Activated CD4-positive, alpha-beta T cell treated with anti-CD3 and anti-CD28 coated beads, Interleukin-2, amount 50 U/mL, for 4 hours (primary cell): ENCODE measurements at places on chromosomes 7 and 10.

- no peak for DNase-seq
Measured at GRCh38 chr10:133391249-133391635, 2.7 kb upstream of the MTG1 start.

DNA sequence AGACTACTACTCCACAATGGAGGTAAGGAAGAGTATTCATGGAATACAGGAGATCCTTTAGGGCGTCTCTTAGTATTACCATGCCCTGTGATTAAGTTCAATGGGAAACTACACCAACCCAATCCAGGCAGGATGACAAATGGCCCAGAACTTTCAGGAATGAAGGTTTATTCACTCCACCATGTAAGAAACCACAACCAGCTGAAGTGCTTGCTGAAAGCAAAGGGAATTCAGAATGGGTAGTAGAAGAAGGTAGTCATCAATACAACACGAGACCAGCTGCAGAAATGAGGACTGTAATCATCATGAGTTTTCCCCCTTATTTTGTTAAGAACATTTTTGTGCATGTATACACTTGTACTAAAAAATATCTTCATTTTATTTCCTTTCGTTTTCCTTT, 76.6 kb downstream of the GPR37 start:
- DNase-seq: no peak

GRCh38 chr7:24916463-24917040, 63.4 kb downstream of the OSBPL3 start:
- DNase-seq: no peak

DNA sequence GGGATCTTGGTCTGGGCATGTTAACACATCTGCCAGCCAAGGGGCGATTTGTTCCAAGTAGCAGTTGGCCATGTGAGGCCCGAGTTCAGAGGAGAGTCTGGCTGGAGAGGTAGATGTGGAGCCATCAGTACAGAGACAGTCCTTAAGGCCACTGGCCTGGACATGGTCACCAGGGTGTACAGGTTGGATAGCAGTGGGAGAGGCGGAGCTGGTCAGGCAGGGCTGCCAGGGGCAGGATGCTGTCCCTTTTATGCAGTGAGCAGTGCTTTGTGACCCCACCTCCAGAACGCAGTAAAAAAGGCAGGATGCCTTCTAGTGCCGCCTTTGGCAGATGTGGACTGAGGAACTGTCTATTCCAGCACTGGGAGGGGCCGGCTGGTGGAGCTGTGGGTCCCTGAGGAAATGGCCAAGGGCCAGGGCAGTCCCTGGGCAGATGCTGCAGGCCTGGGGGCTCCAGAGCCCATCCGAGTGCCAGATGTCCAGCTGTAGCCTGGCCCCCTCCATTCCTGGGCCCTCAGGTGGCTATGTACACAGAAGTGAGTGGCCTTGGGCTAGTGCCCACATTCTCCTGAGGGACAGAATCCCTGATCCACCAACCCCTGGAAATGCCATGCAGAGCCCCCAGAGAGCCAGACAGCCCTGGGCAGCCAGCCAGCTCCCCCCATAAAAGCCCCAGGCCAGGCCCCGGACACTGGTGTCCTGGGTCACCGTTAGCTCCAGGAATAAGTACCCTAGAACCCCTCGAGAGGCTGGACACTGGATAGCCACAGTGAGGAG, 17.2 kb upstream of the MYL7 start:
- no peak for DNase-seq

DNA sequence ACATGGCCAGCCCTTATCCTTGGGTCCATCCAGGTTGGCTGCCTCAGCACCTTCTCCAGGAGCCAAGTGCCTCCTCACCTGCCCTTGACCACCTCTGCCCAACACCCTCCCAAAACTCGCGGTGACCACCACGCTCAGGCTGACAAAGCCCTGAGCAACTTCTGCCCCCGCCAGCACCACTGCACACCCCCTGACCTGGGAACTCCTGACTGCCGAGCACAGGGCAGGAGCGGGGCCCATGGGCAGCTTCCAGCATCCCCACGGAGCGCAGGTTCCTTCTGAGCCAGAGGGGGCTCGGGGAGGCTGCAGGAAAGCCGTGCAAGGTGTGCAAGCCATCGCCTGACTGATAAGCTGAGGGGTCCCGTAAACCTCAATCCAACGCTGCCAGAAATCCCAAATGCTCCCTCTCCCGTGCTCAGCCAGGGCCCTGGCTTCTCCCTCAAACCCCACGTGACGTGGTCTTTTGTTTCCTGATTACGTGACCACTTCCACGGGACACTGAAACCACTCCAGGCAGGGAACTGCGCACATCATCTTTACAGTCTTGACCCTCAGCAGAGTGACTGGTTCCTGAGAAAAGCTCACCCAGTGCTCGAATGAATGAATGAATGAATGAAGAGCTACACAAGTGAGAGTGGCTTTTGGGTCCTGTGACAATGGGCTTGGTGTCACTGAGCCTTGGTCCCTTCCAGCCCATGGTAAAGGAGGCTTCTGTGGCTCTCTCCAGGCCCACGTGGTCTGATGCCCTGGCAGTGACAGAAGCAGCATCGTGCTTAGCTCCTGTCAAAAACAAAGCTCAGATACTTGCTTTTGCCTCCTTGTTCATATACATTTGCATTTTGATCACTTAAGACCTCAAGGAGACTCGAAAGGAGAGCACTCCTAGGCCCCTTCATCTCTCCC, 249.8 kb upstream of the PPP2R2D start:
- no peak for DNase-seq

GRCh38 chr10:69123306-69123746, 652 bp upstream of the VPS26A start:
- DNase-seq: no peak

- no peak for DNase-seq
Measured at GRCh38 chr7:24884401-24884800, 95.6 kb downstream of the OSBPL3 start.

DNA sequence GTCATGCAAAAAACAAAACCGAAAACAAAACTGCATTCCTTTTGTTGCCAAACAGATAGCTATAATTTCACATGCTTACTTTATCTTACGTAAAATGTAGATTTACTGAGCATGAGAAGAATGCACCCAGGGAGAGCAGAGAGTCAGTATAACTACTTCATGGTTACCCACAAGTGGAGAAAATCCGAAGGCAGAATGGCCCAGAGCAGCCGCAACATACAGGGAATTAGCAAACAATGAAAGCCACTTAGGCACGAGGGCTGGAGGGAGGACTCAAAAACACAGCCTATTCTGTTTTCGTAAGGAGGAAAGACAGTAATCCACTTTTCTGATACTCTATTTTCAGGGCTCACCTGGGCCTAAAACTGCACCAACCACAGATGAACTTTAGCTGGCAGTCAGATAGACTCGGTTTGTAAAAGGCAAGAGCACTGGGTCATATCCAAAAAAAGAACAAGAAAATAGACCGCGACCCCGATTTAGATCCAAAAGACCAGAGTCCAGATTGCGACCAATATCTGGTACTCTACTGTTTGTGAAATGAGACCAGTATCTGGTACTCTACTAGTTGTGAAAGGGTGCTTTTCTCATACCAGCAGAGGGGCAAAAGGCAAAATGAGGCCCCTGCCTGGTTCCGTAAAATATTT, 1.3 kb downstream of the ITPRIP start:
- no peak for DNase-seq
